ENCODE measurements at places on chromosomes 12 and 14.

- DNase-seq: no peak
Observed at GRCh38 chr14:92546347-92547053, 32.9 kb downstream of the RIN3 start.

DNA sequence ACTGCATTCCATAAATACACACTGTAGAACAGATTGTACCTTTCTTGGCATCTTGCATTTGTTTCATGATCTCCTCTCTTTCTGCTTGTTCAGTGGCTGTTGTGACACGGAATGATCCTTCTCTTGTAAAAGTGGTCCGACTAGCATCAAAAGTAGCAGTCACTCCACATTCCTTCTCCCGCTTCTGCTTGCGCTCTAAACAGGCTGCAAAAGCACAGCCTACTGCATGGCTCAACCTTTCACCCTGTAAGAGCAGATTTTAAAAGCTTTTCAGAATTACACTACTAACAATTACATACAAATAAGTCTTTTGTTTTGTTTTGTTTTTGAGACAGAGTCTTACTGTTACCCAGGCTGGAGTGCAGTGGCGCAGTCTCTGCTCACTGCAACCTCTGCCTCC lies 49.8 kb downstream of the PAPLN start:
- DNase-seq: no peak

DNA sequence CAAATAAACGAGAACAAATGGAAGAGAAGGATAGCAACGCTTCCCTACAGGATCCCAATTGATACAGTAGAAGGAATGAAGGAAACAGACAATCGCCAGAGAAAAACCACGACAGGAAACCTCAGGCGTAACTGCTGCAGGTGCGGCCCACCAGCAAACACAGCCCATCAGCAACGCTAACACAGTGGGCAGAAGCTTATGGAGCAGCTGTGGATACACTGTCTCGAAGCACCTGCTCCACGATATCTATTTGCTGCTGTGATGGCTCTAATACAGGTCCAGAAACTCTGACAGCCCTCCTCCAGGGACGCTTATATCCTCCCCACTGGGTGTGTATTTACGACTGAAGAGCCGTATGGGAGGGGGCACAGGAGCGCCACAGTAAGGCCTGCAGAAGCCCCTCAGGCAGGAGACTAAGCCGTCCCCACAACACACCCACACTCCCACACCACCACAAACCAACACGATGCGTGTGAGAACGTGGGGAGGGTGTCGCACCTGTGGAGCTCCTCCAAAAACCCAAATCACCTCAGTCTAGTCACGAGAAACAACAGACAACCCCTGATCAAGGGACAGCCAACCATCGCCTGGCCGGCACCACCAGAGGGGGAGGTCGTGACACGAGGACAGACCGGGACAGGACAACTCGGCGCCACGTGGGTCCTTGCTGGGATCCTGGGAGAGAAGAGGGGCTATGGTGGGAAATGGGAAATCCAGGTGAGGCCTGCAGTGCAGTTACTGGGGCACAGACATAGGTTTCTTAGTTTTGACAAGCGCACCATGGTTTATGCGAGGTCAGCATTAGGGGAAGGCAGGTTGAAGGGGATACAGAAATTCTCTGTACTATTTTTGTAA lies 24.0 kb downstream of the POLE start:
- no peak for DNase-seq

DNA sequence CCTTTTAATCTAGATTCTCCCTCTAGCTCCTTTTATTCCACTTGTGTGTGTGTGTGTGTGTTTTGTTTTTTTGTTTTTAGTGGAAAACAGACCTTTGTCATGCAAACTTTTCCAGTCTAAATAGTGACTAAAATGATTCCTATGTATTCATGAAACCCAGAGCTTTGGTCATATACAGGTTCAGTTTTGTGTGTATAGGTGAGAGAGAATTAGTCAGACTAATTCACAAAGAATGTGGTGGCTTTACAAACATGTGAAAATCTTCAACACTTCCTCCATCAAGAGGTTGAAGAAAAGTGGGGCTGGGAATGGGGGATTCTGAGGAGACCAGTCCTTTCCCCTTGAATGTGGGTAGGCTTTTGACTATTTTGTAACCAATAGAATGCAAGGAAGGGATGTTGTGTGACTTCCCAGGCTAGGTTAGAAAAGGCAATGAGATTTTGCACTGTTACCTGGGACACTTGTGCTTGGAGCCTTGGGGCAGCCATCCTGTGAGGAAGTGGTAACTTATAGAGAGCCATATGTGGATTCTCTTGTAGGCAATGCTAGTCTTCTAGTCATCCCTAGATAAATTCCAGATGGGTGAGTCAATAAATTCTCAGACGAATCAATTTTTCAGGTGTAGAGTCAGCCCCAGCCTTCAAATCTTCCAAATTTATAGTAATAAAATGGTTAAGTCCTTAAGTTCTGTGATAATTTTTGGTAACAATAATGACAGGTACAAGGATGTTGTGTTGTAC lies 236.1 kb downstream of the CEP128 start:
- no peak for DNase-seq

DNA sequence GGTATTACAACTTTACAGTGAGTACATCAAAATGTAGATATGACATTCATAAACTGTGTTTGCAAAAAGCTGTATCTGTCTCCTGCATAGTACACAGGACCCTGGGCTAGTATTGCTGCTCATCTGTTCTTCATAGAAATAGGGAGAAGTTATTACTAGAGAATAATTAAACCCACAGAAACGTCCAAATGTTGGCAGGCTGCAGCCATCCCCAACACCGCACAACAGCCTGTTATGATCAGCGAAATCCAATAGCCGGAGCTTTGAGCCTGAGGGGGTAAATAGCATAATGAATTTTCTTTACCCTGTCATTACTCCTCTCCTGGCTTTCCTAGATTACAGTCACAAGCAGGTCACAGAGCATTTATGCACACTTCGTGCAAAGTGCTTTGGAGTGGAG lies 178.0 kb downstream of the DACT1 start:
- no peak for DNase-seq

- no peak for DNase-seq
Observed at GRCh38 chr14:36502558-36503508, 17.2 kb downstream of the NKX2-1 start.

DNA sequence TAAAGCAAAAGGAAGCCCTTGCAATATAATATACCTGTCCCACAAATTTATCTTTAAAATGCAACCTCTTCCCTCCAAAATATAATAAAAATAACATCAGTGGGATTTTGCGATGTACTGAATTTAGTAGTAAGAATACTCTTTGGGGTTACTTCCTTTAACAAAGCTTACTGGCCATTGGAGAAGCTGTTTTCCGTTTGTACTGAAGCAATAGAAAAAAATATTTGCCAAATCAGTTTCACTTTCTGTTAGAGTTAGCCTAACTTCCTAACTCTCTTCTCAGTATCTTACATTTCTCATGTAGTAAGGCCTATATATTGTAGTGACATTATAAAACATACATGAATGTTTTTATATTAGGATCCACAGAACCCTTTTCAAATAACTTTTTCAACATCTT lies 3.7 kb downstream of the MAX start:
- DNase-seq: no peak

- no peak for DNase-seq
Observed at GRCh38 chr12:57187222-57188089, 29.1 kb upstream of the NXPH4 start.

DNA sequence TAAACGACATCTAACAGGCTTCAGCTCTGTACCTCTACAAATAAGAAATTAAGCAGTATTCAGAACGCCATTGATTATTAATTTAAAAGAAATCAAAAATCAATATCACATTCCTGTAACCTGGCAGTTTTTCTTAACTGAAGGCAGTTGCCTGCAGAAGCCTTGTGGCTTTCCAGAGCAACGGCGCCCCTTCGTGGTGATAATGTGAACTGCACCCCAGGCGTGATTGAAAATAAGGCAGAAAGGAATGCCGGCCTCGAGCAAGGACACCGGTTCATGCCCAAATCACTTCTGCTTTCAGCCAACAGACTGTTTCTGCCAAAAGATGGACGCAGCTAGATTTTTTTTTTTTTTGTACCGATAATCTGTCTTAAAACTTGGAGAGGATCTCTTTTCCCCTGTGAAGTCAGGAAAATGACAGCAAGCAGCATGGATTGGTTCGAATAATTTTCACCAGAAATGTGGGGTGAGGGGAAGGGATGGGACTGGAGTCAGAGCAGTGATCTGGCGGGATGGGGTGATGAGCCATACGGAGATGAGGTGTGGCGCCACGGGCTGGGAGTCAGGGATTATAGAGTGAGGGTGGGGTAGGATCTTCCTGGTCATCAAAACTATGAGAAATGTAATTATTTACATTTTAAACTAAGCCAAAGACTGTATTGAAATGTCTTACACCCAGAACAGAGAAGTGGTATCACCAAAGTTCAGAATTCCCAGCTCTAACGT lies 473.0 kb downstream of the DPF3 start:
- DNase-seq: peak; percentile 58

DNA sequence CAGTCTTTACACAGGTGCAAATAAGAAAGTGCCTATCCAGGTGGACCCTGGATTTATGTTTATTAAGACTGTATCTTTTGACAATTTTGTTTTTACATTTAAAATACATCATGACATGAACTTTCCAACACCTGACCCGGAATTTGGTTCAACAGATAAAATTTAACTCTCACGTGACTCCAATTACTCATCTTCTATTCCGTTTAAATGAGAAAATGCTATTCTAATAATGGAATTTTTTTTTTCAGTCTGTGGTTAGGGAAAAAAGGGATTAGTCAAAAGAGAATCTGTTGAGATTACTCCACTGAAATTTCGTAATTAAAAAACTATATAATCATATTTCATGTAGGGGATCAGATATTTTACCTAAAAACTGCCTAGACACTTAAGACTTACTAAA lies 11.1 kb downstream of the VPS37B start:
- no peak for DNase-seq

- no peak for DNase-seq
Observed at GRCh38 chr14:98711453-98711852, 560.5 kb downstream of the BCL11B start.

DNA sequence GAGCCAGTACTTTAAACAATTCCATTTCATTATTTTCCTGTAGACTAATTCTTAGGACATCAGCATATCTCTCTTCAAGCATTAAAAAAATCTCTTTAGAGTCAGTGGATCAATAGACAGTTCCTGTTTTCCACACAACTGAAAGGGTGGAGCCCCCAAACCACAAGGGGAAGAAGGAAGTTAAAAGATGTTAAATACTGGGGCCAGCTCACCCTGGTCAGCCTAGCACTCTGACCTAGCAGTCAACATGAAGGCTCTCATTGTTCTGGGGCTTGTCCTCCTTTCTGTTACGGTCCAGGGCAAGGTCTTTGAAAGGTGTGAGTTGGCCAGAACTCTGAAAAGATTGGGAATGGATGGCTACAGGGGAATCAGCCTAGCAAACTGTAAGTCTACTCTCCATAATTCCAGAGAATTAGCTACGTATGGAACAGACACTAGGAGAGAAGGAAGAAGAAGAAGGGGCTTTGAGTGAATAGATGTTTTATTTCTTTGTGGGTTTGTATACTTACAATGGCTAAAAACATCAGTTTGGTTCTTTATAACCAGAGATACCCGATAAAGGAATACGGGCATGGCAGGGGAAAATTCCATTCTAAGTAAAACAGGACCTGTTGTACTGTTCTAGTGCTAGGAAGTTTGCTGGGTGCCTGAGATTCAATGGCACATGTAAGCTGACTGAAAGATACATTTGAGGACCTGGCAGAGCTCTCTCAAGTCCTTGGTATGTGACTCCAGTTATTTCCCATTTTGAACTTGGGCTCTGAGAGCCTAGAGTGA lies at the start of gene LYZ:
Gene LYZ, plus strand, starts transcription at position 220 of the 777 bp plus-strand sequence. Its CDS starts 28 bp downstream, at position 248.
- no peak for DNase-seq

- no peak for DNase-seq
Observed at GRCh38 chr12:26425587-26426260, 230.4 kb downstream of the SSPN start.

- DNase-seq: no peak
Observed at GRCh38 chr14:96089401-96089800, 50.2 kb downstream of the C14orf132 start.

- no peak for DNase-seq
Observed at GRCh38 chr12:58966939-58967338, 46.6 kb upstream of the LRIG3 start.

DNA sequence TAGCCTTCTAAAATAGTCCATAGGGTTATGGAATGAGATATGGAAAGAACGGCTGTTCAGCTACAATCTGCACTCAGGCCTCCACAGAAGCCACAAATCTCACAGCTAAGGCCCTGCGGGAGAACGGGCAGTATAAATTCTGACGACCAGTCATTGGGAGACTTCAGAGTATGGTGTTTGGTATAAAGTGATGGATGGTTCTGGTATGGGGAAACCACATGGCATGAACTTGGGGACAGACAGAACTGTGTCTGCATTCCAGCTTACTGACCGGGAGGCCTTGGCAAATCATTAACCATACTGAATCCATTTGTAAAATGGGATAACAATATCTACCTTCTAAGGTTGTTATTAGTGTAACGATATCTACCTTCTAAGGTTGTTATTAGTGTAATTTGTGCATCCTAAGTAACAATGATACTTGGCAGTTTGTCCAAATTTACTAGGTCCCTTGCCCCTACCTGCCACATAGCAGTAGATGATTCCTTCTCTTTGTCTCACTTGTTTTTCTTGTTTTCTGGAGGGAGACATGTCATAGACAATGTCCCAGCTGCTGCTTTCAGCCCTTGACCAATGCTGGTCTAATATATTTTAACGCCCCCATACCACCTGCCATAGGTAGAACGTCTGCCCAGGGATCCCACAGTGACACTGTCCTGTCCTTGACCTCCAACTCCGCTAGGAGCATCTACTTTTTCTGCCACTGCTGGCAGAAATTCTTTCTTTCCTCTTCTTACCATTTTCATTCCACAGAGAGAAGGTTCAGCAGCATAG lies 6.8 kb downstream of the CDKL1 start:
- DNase-seq: no peak

- DNase-seq: no peak
Observed at GRCh38 chr12:13437541-13437940, 241.0 kb downstream of the EMP1 start.

GRCh38 chr14:35989736-35990135 lies 163.6 kb downstream of the BRMS1L start:
- DNase-seq: no peak

GRCh38 chr14:22304326-22304725 lies 284.7 kb downstream of the DAD1 start:
- no peak for DNase-seq

- DNase-seq: no peak
Observed at GRCh38 chr12:89393551-89394121, 41.3 kb upstream of the DUSP6 start.

DNA sequence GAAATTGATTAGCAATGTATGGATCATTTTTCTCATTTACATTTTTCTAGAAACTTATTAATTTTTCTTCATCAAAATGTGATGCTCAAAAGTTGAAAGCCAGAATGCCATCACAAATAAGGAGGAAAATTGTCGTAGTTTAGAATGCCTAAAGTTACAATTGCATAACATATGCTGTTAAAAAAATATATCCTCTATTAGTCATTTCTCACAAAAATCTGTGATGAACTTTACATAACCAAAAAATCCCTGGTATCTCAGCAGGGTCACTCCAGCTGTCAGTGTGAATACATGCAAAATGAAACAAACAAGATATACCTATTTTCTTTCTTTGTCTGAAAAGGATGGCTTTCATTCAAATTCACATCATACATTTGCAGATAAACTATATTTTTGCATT lies 358.9 kb downstream of the PAWR start:
- DNase-seq: no peak

- no peak for DNase-seq
Observed at GRCh38 chr14:36271222-36271621, 49.2 kb downstream of the MBIP start.
